ENCODE measurements at places on chromosomes 2 and 18. TPM values are rescaled to one million over a fixed set of nuclear protein-coding genes. Genes with fewer than 3 reads are reported as not detected.

Gene ITGB1BP1
- 30.9 TPM for total RNA-seq

Gene FAM237A
- not detected for total RNA-seq

Gene ICA1L
- total RNA-seq: 8.6 TPM

Gene RAX
- total RNA-seq: 0.06 TPM

Gene INO80C
- total RNA-seq: 13.5 TPM

Gene SERPINB11
- not detected for total RNA-seq

Gene HDAC4
- total RNA-seq: 24.0 TPM

Gene VWA3B
- 0.09 TPM for total RNA-seq

Gene PLCD4
- total RNA-seq: 1.6 TPM

Gene ARHGEF33
- 1.0 TPM for total RNA-seq

All from cardiac muscle cell (in vitro differentiated cells and primary cell).